Activated CD4-positive, alpha-beta T cell treated with anti-CD3 and anti-CD28 coated beads, Interleukin-2, Interleukin-4, amounts not matched to agents 100 ng/mL and 50 ng/mL, durations not matched to agents 16 hours and 8 hours (primary cell): ENCODE measurements at places on chromosomes 16 and 17.
A peak's percentile ranks its signal among the peaks of the same experiment; 100 is the strongest.

DNA sequence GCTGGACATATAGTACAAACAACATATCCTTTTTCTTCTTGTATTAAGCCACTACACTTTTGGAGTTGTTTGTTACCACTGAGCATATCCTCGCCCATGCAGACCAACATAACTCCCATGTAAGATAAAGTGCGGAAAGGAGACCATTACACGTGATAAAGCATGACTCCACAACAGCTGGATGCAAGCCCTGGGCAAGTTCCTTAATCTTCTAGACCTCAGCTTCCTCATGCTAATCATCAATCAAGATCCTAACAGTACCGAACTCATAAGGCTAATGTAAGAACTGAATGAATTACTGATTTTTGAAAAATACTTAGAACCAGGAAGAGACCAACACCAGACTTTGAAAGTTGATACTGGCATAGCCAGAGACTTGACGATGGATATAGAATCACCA lies 47.0 kb upstream of the GSG1L start:
- DNase-seq: no peak

- no peak for DNase-seq
These were observed 4.4 kb upstream of the KRT37 start for GRCh38 chr17:41428591-41429291.

- DNase-seq: no peak
These were observed 27.0 kb upstream of the GNG13 start for GRCh38 chr16:827513-827912.

GRCh38 chr17:76689859-76690258 lies 20.9 kb downstream of the MXRA7 start:
- DNase-seq: no peak

DNA sequence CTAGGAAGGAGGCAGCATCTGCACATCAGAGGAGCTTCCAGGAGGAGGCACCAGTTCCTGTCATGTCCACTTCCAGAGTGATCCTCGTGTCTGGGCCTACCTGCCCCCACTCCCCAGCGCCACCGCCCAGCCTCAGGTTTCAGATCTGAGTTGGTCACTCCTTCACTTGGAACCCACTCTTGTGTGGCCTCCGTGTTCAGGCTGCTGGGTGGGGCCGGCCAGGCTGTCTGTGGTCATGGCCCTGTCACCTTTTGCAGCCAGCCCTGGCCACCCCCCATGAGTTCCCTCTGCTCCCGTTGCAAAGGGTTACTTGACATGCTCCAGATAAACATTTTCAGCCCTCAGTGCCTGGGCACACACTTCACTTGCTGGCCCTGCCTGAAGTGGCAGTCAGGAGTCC lies 26.6 kb upstream of the SPPL2C start:
- no peak for DNase-seq

- DNase-seq: no peak
These were observed 139.5 kb upstream of the PMFBP1 start for GRCh38 chr16:72311426-72311825.

- no peak for DNase-seq
These were observed 18.4 kb downstream of the CFAP20 start for GRCh38 chr16:58110571-58111301.

GRCh38 chr16:63684149-63685101 lies 1437.4 kb downstream of the CDH11 start:
- DNase-seq: no peak

GRCh38 chr17:79955167-79955549 lies 80.5 kb downstream of the TBC1D16 start:
- DNase-seq: no peak

DNA sequence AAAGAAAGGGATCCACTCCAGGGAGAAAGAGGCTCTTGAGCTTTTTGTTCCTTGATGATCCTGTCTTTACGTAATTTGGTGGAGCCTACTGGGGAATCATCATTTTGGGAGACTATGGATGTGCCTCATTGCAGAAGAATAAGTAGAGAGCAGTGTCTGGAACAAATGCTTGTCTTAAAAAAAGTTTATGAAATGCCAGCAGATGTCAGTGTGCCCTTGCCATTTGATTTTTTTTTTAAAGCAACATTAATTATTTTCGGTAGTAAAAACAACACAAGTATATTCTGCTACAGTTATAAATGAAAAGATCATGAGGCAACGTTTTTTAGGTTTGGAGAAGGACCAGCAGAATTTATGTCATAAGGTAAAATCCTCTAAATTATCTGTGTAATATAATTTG lies 934.8 kb upstream of the EEF2KMT start:
- no peak for DNase-seq

- no peak for DNase-seq
These were observed 25.5 kb upstream of the MAP3K14 start for GRCh38 chr17:45342306-45342705.

- DNase-seq: no peak
These were observed 34.4 kb upstream of the SLC5A10 start for GRCh38 chr17:18917506-18918032.

DNA sequence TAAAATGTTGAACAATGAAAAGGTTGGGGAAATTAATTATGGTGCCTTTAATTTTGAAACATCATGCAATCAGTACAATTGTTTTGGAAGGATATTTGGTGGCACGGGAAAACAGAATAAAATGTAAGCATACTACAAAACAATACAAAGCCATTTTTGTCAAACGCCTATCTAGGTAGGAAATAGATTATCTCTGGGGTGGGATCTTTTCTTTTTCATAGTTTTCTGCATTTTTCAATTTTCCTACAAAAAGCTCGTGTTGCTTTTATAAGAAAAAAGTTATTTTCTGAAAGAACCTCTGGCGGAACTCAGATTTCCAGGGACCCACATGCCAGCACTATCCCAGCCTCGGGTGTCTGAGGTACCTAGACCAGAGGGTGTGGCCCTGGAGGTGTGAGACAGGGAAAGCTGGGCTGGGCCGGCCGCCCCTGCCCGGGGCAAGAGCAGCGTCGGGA lies 961 bp upstream of the MAP3K3 start:
- DNase-seq: no peak

GRCh38 chr17:2924211-2924610 lies 128.0 kb downstream of the RAP1GAP2 start:
- no peak for DNase-seq

- DNase-seq: no peak
These were observed 178.7 kb downstream of the FOXL1 start for GRCh38 chr16:86756882-86757703.

- DNase-seq: peak; percentile 41
These were observed 191.5 kb downstream of the SEC14L1 start for GRCh38 chr17:77332034-77332971.

- no peak for DNase-seq
These were observed 53.1 kb upstream of the BCO1 start for GRCh38 chr16:81185416-81185815.

DNA sequence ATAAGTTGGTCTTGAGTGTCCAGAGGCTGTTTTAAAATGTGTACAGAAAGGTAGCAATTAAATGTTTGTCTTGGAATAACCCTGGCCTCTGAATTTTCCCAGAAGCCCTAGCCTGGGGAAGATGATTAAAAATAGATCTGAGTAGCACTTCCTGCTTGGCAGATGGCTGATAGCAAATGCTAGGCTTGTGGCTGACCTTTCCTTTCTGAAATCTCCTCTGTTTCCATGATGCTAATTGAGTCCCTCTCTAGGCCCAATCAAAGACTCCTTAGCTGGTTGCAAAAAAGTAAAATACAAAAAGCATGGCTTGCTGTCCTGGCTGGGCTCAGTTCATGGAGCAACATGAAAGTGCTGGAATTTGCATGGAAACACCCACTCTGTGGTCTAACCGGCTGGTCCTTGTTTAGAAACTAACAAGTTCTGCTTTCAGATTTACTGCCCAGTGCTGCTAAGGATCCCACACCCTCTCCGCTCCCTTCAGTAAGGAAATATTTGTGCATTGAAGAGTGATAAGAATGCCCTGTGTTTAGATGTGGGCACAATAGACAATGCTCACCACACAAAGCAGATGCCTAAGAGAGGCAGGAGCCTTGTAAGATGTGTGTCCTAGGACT lies 40.8 kb downstream of the YPEL2 start:
- no peak for DNase-seq
